NCI-H2171 treated with DMSO at 0.1 percent for 48 hours (cell line): ENCODE measurements at places on chromosomes 6 and 20.
A peak's percentile ranks its signal among the peaks of the same experiment; 100 is the strongest.

DNA sequence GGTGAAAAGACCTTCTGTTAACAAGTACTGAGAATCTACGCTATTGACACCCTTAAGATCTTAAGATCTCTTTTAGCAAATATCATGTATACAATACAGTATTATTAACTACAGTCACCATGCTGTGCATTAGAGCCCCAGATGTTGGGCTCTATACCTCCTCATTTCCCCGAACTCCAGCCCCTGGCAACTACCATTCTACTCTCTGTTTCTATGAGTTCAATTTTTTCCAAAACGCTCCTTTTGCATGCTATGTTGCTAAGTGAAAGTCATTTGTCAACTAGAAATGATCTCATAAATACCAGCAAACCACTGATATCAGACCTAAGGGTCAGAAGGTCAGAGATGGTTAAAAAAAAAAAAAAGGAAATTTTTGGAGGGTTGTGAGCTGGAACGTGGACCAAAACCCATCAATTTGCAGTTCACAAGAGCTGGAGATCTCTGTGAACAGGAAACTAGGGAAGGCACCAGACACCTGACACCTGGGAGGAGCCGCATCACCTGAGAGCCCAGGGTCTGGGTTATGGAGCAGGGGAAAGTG, 122.0 kb upstream of the KCNK16 start:
- peak; percentile 14 for DNase-seq

GRCh38 chr6:151629791-151630190, 136.0 kb downstream of the CCDC170 start:
- DNase-seq, result no peak

DNA sequence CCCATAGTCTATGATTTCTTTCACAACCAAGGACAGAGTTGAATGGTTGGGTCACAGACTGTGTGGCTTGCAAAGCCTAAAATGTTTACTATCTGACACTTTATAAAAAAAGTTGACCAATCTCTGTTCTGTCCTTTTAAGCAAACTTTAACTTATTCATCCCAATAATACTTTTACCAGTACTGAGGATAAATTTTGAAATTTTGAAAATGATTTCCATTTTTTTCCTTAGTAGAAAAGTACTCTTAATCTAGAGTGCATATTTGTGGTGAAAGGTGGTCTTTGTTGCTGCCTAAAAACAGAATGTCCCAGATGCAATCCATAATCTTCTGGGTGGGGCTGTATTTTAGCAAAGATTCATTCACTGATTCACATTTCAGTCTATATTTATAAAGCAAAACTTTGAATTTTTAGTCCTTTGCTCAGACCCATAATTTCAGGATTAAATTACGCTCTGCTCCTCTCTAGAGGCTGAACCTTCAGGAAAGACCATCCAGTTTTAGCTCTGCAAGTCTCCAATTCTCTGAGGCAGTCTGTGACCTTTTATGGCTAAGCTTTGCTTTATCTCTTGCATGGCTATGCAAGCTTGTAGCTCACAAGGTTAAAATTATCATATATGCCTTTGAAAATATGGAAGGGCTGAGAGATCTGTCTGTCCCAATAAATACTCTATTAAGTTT, 573.5 kb downstream of the COL12A1 start:
- no peak for DNase-seq

DNA sequence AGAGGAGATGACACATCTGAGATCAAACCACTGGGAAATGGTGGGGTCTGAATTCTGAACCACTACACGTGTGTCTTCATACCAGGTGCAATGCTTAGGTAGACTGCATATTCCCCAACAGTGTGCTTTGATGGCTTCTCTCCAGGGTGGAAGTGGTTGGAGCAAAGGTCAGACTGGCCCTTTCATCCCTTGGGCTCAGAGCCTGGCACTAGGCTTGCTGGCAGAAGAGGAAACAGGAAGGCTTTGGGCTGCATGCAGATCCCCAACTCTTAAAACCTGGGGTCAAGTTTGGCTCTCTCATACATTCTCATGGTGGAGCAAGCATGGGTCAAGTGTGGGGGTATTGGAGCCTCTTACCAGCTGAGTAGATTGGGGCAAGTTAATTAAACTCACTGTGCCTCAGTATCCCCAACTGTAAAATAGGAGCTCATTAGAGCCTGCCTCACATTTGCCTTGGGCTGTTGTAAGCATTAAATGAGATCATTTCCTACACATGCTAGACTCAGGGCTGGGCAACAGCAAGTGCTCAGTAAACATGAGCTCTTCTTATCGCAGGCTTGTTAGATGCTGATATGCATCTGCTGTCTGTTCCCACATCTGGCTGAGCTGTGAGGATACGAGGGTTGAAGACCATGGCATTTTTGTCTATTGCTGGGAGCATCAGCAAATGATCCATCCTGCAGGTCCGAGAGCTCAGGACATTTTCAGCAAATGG, 51.6 kb upstream of the FAM83D start:
- DNase-seq, result peak; percentile 32

- no peak for DNase-seq
These were observed 134.8 kb downstream of the DTNBP1 start for GRCh38 chr6:15527838-15528617.

- DNase-seq, result no peak
These were observed 133.7 kb downstream of the STXBP5 start for GRCh38 chr6:147337921-147338320.

GRCh38 chr6:81909981-81910900, 157.8 kb upstream of the TENT5A start:
- DNase-seq, result no peak

DNA sequence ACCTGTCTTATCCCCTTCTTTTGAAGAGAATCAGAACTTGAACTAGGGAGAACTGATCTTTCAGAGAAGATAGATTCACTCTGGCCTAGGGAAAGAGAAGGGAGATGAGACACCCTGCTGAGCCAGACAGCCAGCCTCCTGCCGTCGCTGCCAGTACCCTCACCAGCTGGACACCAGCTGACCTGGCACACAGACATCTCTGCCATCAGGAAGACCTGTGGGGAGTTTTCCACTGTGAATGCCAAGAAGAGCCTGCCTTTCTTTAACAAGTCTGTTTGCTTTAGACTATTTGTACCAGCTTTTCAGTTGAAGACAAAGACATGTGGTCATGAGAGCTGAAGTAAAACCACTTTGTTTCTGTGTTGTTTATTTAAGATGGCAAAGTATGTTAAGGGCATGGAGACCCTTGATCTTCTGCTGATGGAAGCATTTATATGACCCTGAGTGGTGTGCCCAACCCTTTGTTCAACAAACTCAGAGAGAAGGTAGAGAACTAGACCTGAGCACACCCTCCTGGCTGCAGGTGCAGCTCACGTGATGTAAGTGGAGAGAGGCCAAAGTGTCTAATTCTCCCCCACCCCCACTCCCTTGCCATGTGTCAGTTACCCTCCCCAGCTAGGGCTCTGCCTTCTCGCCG, 82.3 kb upstream of the SLC24A3 start:
- DNase-seq, result peak; percentile 15

- peak; percentile 11 for DNase-seq
These were observed 12.9 kb upstream of the NKX2-2 start for GRCh38 chr20:21526776-21527175.

- peak; percentile 58 for DNase-seq
These were observed 8.1 kb upstream of the SERPINB9 start for GRCh38 chr6:2911171-2911570.

GRCh38 chr6:168125429-168126001, 46.5 kb upstream of the FRMD1 start:
- no peak for DNase-seq

GRCh38 chr6:163008626-163009025, 280.9 kb downstream of the PACRG start:
- DNase-seq, result no peak

DNA sequence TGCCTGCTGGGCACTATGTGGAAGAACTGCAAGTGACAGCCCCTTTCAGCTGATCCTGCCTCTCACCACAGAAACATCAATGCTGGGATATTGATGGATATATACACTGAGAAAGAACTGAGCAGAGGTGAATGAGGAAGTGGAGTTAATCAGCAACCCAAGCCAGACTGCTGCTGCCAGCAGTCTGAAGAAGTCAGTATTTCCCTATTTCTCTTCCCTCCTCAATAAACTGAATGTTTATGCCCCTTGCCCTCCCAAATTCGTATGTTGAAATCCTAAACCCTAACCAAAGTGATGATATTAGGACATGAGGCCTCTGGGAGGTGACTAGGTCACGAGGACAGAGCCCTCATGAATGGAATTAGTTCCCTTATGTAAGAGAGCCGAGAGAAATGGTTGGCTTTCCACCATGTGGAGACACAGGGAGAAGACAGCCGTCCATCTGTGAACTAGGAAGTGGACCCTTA, 76.3 kb downstream of the CDK19 start:
- no peak for DNase-seq

GRCh38 chr6:148855744-148856143, 108.9 kb downstream of the UST start:
- DNase-seq, result no peak

DNA sequence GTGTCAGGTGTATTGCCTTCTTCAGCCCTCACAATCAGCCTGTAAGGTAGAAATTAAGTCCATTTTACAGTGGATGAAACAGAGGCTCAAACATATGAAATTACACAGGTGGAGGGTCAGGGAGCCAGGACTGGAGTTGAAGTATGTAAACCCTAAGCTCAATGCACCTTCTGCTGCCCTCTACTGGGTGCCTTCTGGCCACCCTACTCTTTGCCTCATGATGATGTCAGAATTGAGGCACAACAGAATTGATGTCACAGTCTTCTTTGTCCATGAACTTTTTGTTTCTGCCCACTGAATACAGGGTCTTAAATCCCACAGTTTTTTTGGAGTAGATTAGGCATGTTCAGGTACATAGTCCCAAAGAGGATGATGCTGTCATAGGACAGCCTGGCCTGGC, 400.8 kb upstream of the CHD6 start:
- no peak for DNase-seq

GRCh38 chr20:48919336-48919881, 2.1 kb upstream of the ARFGEF2 start:
- DNase-seq, result no peak

DNA sequence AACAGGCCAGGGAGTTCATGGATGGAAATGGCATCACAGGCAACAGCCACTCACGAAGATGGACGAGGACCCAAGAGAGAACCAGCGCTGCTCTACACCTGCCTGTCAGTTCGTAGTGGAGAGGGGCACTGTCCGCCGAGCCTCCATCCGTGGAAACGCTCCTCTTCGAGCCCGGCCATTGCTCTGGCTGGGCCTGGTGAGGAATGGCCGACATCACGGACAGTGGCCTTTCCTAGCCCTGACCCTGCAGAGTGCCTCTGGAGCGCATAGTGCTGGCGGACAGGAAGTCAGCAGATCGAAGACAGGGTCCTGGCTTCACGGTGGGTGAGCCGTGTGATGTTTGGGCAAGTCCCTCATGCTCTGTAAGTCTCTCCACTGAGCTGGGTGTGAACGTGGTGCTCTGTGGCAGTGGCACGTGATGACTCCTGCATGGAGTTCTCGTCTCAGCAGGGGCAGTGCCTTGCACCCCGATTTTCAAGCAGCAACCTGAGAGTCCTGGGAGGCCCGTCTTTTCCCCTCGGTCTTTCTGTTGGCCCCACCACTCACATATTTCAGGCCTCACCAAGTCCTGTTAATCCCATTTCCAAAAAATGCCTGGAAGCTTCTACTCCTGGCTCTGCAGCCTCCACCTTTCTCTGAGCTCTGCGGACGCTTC, 214.4 kb downstream of the ERMARD start:
- DNase-seq, result no peak

DNA sequence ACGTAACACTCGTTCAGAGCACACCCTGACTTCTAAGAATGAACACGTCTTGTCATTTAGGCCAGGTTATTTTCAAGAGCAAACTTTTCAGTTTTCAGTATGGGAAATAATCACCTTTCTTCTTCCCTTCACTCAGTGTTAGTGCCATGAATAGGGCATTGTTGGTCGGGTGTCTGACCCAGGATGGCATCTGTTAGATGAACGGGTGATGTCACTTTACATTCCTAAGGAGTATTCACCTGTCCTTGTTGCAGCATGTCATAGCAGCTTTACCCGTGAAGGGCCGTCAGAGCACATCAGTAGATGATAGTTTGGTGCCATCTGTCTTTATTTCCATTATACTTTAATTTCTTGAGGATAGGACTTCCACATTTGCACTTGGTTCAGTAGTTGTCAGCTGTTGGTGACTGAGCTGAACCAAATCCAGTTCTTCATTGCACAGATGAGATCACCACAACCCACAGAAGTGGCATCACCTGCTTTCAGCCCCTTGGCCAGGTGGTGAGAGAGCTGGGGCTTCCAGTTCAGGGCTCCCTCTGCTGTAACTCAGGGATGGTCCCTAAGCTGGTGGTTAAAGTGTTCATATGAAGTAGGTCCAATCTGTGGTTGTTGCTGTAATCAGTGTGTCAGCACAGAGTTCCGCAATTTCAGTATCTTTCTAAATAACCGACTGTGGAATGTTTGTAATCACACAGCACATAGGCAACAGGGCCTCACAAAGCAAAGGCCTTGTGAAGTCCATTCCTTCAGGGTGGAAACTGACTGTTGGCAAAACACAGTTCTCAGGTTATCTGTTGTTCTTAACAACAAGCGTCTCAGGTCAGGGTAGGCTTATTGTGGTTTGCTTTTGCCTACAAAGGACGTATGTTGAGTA, 68.2 kb downstream of the FAM120B start:
- DNase-seq, result peak; percentile 70

GRCh38 chr20:63406617-63407245, 45.6 kb upstream of the CHRNA4 start:
- no peak for DNase-seq

DNA sequence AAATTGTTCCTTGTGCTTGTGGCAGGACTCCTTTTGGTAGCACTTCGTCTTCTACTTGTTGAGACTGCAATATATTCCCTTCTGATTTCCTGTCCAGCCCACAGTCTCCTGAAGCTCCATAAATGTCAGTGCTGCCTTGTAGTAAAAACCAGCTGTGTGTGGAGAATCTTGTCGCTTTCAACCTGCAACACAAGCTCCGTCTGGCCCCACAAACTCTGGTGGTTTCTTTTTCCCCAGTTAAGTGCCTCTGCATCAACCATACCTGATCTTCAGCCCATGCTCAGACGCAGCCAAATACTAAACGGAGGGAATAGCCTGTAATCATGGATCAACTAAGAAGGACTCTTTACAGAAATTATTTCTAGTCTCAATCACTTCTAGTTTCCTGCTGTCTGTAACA, 1133.3 kb upstream of the ADGRB3 start:
- DNase-seq, result no peak

- no peak for DNase-seq
These were observed 314.8 kb downstream of the SOX4 start for GRCh38 chr6:21908161-21908848.

GRCh38 chr6:27059621-27060425, 187.7 kb upstream of the PRSS16 start:
- DNase-seq, result no peak

DNA sequence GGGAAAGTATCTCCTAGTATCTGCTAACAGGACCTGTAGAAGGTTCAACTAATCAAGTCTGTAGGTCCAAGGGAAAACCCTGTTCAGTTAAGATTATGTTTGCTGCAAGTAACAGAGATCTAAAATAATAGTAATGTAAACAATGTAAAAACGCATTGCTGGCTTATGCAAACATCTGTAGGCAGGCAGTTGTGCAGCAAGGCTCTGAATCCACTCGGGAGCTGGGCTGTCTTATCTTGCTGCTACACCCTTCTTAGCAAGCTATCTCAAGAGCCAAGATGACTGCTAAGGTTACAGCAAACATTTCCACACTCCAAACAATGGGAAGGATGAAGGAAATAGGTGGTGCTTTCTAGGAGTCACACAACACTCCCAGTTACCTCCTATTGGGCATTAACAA, 397.3 kb upstream of the NRSN1 start:
- no peak for DNase-seq
